ENCODE measurements at places on chromosomes 16 and 17. TPM values are rescaled to one million over a fixed set of nuclear protein-coding genes. Genes with fewer than 3 reads are reported as not detected.

RMI2 gene
- polyA plus RNA-seq = 1.0 TPM

NAGS gene
- 0.72 TPM for polyA plus RNA-seq

CBX8 gene
- 1.0 TPM for polyA plus RNA-seq

TOB1 gene
- 49.3 TPM for polyA plus RNA-seq

PPP1R1B gene
- 46.9 TPM for polyA plus RNA-seq

VTN gene
- 184 TPM for polyA plus RNA-seq

SLC16A13 gene
- 1.3 TPM for polyA plus RNA-seq

Measured in adrenal gland (tissue), 19 donors.